ENCODE measurements at places on chromosomes 6 and 20. TPM values are rescaled to one million over a fixed set of nuclear protein-coding genes. Genes with fewer than 3 reads are reported as not detected.

F13A1 gene
- 110 TPM for total RNA-seq

DNA sequence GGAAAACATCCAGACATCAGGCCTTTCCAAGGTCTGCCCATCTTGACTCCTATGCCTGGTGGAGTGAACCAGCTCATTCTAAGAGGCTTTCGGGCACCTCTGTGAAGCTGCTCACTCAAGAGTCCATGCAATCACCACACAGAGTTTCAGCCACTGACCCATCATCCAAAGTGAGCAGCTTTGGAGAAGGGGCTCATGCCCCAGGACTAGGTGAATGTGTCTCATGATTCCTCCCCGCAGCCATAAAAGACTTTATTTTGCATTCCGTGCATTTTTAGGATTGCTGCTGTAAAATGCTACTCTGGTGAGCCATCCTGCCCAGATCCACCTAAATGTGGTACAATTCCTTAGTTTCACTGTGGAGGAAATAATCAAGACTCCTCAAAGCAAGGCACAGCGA, 44.5 kb upstream of the EZR start:
- H3K27me3 ChIP-seq = no peaks in the 10 kb centered on the region
- H3K4me1 ChIP-seq = peaks cover 5% of the 10 kb centered on the region
- H3K4me3 ChIP-seq = no peak overlapping the region
- H3K27ac ChIP-seq = no peak overlapping the region
- H3K36me3 ChIP-seq = no peaks in the 10 kb centered on the region
- no peak for DNase-seq

DNA sequence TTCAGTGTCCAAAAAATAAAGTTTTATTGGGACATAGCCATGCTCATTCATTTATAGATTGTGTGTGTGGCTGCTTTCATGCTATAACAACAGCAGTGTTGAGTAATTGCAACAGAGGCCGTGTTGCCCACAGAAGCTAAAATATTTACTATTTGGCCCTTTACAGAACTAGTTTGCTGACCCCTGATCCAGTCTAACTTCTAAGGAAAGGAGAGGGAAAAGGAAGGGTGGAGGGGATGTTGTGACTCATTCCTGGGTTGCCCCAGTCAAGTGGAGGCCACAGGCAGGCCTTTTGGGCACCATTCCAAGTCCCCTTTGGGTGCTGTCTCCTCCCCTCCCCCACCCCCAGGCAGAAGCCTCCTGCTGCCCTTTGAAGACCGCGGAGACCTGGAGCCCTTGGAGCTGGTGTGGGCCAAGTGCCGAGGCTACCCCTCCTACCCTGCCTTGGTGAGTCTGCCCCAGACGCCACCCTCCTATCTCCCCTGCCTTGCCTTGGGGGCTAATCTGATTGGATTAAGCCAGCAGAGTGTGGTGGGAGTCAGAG, 28.4 kb downstream of the BRPF3 start:
- peaks cover 91% of the 10 kb centered on the region for H3K36me3 ChIP-seq
- DNase-seq = no peak

- DNase-seq = no peak
- no peaks in the 10 kb centered on the region for H3K4me1 ChIP-seq
- no peak overlapping the region for H3K4me3 ChIP-seq
- H3K27me3 ChIP-seq = no peaks in the 10 kb centered on the region
Observed at GRCh38 chr6:24966381-24966780, 30.6 kb upstream of the RIPOR2 start.

DNA sequence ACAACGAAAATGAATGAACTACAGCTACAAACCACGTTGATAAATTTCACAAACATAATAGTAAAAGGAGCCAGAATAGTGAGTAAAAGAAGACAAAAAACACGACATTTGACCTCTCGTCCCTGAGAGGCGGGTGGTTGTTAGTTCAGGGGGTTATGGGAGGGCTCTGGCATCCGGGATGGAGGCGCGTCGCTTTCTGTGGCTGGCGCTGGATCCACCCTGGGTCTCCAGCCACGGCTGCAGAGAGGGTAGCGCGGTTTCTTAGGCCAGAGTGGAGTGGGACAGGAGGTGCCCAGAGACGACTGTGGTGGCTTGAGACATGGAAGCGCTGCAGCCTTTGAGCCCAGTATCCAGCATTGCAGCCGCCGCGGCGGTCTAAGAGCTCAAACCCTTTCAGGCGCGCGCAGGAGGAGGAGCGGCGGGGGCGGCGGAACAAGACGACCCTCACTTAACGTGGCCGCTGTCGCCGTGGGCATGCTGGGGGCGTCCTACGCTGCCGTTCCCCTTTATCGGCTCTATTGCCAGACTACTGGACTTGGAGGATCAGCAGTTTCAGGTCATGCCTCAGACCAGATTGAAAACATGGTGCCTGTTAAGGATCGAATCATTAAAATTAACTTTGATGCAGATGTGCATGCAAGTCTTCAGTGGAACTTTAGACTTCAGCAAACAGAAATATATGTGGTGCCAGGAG, 3.7 kb upstream of the ZSCAN23 start:
- no peak for DNase-seq
- H3K27ac ChIP-seq = no peak overlapping the region
- H3K4me1 ChIP-seq = peaks cover 12% of the 10 kb centered on the region
- H3K27me3 ChIP-seq = no peaks in the 10 kb centered on the region
- peak overlapping the region; percentile 47 for H3K4me3 ChIP-seq

DNA sequence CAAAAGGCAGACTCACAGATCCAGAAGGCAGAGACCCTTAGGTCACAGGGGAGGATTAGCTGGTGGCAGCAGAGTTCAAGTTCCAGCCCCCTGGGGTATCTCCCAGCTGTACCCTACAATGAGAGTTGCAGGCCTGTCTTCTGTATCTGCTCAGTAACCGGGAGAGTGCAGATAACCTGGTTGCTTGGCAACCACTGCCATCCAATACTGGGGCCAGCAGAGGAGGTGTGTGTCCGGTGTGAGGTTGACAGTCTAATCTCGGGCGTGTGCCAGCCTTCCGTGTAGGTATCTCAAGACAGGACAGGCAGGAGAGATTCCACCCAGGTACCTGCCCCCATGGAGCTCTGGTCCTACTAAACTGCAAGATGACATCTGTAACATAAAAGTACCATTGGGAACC, 56.6 kb upstream of the TBC1D7 start:
- no peaks in the 10 kb centered on the region for H3K27me3 ChIP-seq
- peaks cover 50% of the 10 kb centered on the region for H3K4me1 ChIP-seq
- no peaks in the 10 kb centered on the region for H3K36me3 ChIP-seq
- H3K4me3 ChIP-seq = no peak overlapping the region

GRCh38 chr6:7640607-7641577, 50.9 kb downstream of the SNRNP48 start:
- no peak overlapping the region for H3K4me3 ChIP-seq
- no peak for DNase-seq
- H3K27me3 ChIP-seq = no peaks in the 10 kb centered on the region
- H3K27ac ChIP-seq = no peak overlapping the region

DNA sequence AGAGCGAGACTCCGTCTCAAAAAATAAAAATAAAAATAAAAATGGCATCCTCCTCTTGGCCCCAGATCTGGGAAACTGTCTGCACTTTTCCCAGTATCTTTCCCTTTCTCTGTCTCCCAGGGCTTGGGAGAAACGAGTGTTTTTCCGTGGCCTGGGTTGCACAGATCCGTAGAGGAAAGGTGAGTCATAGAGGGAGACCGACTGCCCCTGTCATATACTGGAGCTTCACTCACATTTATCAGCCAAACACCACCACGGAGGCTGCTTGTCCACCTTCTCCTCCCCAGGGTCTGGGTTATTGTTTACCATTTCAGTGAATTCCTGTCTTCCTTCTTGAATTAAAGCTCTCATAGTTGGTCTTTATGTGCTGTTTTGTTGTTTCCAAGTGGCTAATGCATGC, 31.9 kb upstream of the EIF2S2 start:
- no peaks in the 10 kb centered on the region for H3K4me1 ChIP-seq
- no peak overlapping the region for H3K4me3 ChIP-seq
- no peaks in the 10 kb centered on the region for H3K36me3 ChIP-seq
- DNase-seq = no peak
- H3K27ac ChIP-seq = no peak overlapping the region
- no peaks in the 10 kb centered on the region for H3K27me3 ChIP-seq

BMP5 gene
- total RNA-seq = 3.5 TPM

- H3K27me3 ChIP-seq = no peaks in the 10 kb centered on the region
- no peak for DNase-seq
- no peaks in the 10 kb centered on the region for H3K36me3 ChIP-seq
- no peak overlapping the region for H3K4me3 ChIP-seq
Observed at GRCh38 chr6:75611011-75611701, 9.5 kb downstream of the SENP6 start.

DNA sequence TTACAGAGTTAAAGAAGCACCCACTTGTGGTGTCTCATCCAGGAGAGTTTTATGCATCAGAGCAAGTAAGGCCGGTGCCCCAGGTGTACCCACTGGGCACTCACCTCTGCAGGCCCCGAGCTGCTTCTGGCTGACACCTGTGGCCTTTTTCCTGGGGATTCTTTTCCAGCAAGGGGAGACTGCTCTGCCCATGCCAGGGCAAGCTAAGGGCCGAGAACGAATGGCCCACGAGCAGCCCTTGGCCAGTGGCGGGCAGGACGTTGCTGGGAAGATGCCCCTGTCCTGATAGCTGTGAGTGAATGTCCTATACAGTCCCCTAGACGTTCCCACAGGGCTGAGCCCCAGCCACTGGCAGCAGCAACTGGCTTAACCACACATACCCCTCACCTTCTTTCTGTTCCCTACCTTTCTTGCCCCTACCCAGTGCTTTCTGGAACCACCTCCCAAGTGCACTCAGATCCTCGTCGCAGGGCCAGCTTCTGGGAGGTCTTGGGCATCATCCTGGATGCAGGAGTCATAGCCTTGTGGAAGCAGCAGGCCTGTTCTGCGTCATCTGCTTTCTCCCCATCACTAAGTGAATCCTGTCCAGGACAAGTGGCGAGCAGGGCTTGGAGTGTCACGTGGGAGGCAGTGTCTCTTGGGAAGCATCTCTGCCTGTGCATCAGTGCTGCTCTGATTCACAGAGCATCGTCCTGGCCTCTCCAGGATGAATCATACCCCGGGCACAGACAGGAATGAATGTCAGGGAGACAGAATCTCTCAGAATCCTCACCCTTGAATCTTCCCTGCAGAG, 32.5 kb downstream of the SYNDIG1 start:
- no peaks in the 10 kb centered on the region for H3K27me3 ChIP-seq
- no peaks in the 10 kb centered on the region for H3K36me3 ChIP-seq
- no peak overlapping the region for H3K4me3 ChIP-seq
- no peaks in the 10 kb centered on the region for H3K4me1 ChIP-seq
- H3K27ac ChIP-seq = no peak overlapping the region

PRSS35 gene
- 0.29 TPM for total RNA-seq

- no peak overlapping the region for H3K27ac ChIP-seq
- no peak overlapping the region for H3K4me3 ChIP-seq
- H3K36me3 ChIP-seq = no peaks in the 10 kb centered on the region
Observed at GRCh38 chr6:71721642-71722041, 164.7 kb upstream of the RIMS1 start.

DNA sequence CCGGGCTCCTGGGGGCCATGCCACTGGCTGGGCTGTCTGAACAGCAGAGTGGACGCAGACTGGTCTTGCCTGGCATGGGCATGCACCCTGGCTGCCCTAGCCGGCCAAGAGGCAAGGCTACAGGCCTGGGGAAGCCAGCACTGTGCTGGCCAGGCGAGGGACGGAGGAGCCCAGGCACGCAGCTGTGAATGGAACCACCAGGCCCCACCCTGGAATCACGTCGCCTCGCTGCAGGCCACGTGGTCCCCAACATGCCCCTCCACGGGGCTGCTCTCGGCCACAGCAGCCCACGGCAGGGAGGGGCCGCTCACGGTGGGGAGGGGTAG, 4.0 kb downstream of the UCKL1 start:
- H3K36me3 ChIP-seq = no peaks in the 10 kb centered on the region
- peak overlapping the region; percentile 86 for H3K27ac ChIP-seq
- no peak for DNase-seq

DNA sequence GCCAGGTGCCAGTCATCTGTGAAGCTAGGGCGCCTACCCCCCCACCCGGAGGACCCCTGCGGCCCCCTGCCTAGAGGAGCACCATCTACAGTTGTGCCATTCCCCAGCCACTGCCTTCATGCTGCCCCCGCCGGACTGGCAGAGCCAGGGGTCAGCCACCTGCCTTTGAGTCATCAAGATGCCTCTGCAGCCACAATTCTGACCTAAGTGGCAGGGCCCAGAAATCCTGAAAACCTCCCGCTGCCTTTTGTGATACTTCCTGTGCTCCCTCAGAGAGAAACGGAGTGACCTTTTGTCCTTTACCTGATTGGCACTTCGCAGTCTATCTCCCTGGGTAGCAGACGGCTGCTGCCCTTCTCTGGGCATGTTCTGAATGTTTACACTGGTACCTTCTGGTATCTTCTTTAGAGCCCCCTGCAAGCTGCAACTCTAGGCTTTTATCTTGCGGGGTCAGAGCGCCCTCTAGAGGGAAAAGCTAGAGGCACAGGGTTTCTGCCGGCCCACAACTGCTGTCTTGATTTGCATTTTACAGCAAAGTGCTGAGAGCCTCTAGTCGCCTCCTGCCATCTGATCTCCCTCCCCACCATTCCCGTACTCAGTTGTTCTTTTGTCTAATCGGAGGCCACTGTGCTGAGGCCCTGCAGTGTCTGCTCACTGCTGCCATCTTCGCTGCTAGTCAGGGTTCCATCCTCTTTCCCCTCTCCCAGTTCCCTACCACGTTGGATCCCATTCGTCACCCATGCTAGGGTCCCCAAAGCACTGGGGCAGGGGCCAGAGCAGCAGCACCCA, 26.9 kb downstream of the SPATA2 start:
- H3K36me3 ChIP-seq = peaks cover 66% of the 10 kb centered on the region
- H3K27me3 ChIP-seq = no peaks in the 10 kb centered on the region
- H3K27ac ChIP-seq = peak overlapping the region; percentile 54
- no peak overlapping the region for H3K4me3 ChIP-seq
- no peak for DNase-seq

Data from esophagus muscularis mucosa (tissue), 4 donors.